T-helper 22 cell (primary cell): ENCODE measurements at places on chromosomes 2 and 18.

GRCh38 chr18:8350628-8351027 lies 258.6 kb upstream of the RAB12 start:
- DNase-seq = no peak

DNA sequence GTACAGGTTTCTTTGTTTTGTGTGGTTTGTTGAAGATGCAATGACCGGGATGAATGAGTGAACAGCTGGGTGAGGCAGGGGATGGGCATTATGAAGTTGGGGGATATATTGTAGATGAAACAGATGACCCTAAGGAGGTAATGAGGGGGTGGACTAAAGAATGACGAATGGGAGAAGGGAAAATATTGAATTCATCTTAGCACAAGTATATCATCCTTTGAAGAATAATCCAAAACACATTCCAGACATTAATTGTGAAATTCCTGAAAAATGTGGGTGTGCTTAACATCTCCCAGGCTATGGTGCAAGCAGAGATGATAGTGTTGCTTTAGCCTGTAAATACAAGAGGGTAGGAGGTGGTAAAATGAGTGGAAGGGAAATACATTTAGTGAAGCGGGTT lies 5.8 kb downstream of the CRIM1 start:
- DNase-seq = no peak

- no peak for DNase-seq
Observed at GRCh38 chr2:42934580-42935186, 142.3 kb upstream of the HAAO start.

GRCh38 chr18:32922951-32923430 lies 150.2 kb upstream of the KLHL14 start:
- no peak for DNase-seq

DNA sequence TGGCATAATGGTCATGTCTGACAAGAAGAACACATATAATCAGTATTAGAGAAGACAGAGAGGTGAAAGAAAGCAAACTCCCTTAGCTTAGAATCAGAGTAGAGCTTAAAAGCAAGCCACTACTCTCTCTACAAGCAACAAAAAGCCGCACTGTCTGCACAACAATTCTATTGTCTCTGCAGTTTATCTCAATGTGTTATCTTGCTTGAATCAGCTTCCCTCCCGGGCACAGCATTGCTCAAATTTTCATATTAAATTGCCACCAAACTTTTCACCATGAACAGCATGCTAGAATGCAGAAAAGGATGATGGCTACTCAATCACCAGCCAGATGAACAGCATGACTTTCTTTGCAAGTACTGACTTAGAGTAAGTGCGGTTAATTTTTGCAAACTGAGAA lies 356.0 kb upstream of the KYNU start:
- no peak for DNase-seq

DNA sequence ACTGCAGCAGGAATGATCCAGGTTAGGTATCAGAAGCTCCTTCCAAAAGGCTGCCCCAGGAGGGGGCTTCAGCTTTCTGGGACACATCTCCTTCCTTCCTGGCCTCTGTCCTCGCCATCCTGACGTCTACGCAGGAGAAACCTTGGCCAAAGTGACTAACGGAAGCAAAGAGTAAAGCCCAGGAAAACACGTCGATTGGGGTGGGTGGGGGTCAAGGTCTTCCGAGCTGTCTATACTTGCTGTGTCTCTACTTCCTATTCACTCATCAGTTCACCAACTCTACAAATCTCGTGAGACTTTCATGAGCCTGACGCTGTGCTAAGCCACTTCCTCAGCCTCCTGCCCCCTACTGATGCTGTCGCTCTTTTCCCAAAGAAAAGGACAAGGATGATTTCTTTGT lies 212.6 kb downstream of the TNS1 start:
- no peak for DNase-seq

- DNase-seq = no peak
Observed at GRCh38 chr2:33467413-33467812, 9.0 kb upstream of the RASGRP3 start.

GRCh38 chr2:74183878-74184277 lies 5.2 kb upstream of the MOB1A start:
- no peak for DNase-seq

GRCh38 chr2:74017223-74017622 lies 32.5 kb downstream of the TET3 start:
- no peak for DNase-seq

GRCh38 chr2:118183381-118183780 lies 95.1 kb downstream of the INSIG2 start:
- no peak for DNase-seq

GRCh38 chr2:48711343-48711742 lies 44.2 kb downstream of the LHCGR start:
- DNase-seq = no peak

GRCh38 chr18:55605733-55606338 lies 17.8 kb upstream of the TCF4 start:
- no peak for DNase-seq

GRCh38 chr18:2168022-2168421 lies 403.3 kb downstream of the METTL4 start:
- DNase-seq = no peak

- DNase-seq = peak; percentile 87
Observed at GRCh38 chr2:26970244-26970927, at the start of gene MAPRE3. MAPRE3 (plus strand) TSS chr2:26970637; CDS start chr2:27022219, 51,582 bp downstream.

- DNase-seq = no peak
Observed at GRCh38 chr18:27685807-27686412, 491.0 kb downstream of the CDH2 start.

- no peak for DNase-seq
Observed at GRCh38 chr2:236935631-236936445, 149.9 kb upstream of the COPS8 start.
